Lung (tissue), 17 donors: ENCODE measurements at places on chromosomes 1 and 21. TPM values are rescaled to one million over a fixed set of nuclear protein-coding genes. Genes with fewer than 3 reads are reported as not detected.
A peak's percentile ranks its signal among the peaks of the same experiment; 100 is the strongest.

SPATA6 gene
- polyA plus RNA-seq: 4.1 TPM

RNU1-1 gene
- polyA plus RNA-seq: not detected

OR2T29 gene
- not detected for polyA plus RNA-seq

OR2L13 gene
- polyA plus RNA-seq: not detected

CR2 gene
- polyA plus RNA-seq: 0.62 TPM

C1orf141 gene
- 0.49 TPM for polyA plus RNA-seq

PRELP gene
- 26.0 TPM for polyA plus RNA-seq

LHX8 gene
- not detected for polyA plus RNA-seq

VPS72 gene
- 28.6 TPM for polyA plus RNA-seq

PGLYRP4 gene
- polyA plus RNA-seq: 1.0 TPM

ETNK2 gene
- polyA plus RNA-seq: 2.8 TPM

DNA sequence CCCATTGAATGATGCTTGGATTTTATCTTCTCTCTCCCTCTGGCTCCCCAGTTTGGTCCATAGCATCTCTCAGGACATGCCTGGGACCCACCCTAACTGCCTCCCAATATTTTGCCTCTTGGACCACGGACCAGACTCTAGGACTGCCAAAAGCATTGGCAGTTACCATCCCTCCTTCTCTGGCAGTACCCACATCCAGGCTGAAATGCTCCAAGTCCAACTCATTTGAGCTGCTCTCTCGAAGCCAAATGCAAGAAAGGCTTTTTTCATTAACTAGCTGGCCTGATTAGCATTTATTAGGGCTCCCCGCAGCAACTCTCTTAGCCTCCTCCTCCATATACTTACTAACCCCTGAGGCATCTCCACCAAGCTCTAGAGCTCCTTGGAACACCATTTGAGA, 140.0 kb upstream of the GRIK3 start:
- no peak for DNase-seq

DNA sequence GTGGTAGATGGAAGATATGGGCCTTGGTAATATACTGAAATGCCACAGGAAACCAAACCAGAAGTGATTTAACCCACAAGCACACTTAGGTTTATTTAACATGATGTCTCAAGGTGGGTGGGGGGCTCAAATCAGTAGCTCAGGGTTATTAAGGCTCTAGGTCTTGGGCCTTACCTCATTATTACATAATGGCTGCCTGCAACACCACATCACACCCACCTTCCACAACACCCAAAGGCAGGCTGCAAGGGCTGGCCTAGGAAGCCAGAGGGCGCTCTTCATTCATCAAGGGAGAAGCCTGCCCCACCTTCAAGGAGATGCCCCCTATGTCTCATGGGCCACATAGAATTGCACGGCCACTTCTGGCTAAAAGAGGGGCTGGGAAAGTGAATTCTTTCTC, 6.0 kb downstream of the TFF1 start:
- DNase-seq: no peak

DNA sequence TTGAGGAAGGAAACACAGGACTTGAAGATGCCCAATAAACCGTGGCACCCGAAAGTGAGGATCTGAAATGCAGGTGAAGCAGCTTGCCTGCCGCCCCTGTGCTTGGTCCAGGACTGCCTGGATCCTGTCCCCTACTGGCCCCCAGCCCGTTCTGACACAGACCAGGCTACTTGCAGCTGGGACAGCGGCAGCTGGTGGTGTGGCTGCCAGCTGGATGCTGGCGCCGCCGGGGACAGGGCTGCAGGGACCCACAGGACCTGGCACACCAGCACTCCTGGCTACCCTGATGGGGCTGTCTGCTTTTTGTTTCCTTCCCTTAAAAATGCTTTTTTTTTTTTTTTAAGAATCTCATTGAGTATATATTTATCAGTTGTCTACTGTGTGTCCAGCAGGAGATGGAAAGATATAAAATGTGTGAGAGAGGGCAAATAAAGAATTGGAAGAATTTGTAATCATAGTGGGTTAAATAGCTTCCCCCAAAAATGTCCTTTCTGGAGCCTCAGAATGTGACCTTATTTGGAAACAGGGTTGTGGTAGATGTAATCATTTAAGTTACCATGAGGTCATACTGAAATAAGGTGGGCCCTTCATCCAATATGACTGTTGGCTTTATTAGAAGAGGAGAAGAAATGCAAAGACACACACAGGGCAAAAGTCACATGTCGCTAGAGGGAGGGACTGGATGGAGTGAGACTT, 165.6 kb downstream of the DSCAM start:
- DNase-seq: no peak

GRCh38 chr1:173714441-173714758, 381 bp upstream of the KLHL20 start:
- no peak for DNase-seq

DNA sequence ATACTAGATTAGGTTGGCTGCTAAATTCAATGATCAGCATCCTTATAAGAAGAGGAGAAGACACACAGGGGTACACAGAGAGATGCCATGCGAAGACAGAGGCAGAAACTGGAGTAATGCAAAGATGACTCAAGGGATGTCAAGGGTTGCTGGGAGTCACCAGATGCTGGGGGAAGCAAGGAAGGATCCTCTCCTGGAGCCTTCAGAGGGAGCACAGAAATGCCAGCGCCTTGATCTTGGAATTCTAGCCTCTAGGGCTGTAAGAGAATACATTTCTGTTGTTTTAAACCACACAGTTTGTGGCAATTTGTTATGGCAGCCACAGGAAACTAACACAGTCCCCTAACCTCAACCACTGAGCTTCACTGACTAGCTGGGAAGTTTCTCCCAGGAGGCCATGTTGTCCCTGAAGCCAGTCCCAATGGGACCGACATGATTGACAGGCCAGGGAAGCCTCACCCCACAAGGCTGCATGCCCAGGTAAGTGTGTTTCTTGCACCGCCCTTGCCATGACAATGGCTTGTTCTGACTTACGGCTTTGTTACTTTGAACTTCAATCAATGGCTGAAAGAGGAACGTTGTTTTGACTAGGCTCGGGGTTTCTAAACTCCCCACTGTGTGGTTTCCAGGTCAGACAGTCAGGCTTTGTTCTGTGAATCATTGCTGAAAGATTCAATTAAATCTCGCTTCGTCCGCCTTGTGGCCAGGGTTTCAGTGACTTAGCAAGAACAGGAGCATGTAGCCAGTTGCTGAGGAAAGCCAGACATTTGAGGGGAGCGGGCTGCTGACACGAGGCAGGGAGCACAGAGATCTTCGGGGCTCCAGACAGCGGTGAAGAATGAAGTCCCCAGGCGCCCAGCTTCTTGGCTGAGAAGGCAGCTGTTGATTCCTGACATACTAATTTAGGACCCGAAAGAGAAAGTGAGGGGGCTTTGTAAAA, 62.3 kb downstream of the RUNX1 start:
- no peak for DNase-seq

- DNase-seq: no peak
Observed at GRCh38 chr1:29365906-29366670, 129.8 kb downstream of the PTPRU start.

GRCh38 chr21:44375281-44375651, 21.8 kb downstream of the TRPM2 start:
- peak; percentile 4 for DNase-seq

- DNase-seq: no peak
Observed at GRCh38 chr1:15205586-15206346, 41.3 kb upstream of the FHAD1 start.

- no peak for DNase-seq
Observed at GRCh38 chr1:12567288-12567819, 50.7 kb downstream of the DHRS3 start.

GRCh38 chr21:41345356-41345755, 16.5 kb upstream of the MX2 start:
- DNase-seq: no peak

DNA sequence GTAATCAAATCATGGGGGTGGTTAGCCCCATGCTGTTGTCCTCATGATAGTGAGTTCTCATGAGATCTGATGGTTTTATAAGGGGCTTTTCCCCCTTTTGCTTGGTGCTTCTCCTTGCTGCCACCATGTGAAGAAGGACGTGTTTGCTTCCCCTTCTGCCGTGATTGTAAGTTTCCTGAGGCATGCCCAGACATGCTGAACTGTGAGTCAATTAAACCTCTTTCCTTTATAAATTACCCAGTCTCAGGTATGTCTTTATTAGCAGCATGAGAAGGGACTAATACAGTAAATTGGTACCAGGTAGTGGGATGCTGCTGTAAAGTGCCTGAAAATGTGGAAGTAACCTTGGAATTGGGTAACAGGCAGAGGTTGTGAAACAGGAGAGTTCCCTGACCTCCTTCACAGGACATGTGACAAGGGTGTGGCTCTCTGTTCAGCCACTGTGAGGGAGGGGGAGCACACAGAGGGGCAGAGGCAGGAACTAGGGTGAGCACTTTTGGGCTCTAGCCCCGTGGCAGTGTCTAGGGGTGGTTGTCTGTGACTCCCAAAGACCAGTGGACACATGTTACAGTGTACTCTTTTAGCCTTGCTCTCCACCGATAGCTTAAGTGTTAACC, 105.3 kb downstream of the BACH1 start:
- no peak for DNase-seq

- no peak for DNase-seq
Observed at GRCh38 chr1:81330111-81330510, 470.6 kb upstream of the ADGRL2 start.

DNA sequence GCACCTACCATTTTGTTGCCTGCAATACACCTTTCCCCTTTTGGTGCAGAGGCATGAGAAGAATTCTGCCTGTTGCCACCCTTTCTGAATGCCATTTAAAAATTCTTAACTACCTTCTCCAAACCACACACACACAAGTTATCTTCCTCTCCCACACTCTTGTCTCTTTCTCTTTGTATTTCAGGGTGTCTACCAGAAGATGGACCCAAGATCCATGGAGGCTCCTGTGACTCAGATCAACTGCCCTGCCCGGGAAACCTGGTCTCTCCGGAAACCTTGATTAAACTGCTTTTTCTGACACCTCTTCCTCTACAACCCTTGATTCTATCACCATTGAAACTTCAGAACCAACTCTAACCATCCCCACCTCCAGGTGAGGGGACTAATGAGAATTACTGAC, 2.4 kb upstream of the TARS2 start:
- DNase-seq: no peak

- DNase-seq: no peak
Observed at GRCh38 chr1:178682429-178682828, 42.6 kb upstream of the RALGPS2 start.

DNA sequence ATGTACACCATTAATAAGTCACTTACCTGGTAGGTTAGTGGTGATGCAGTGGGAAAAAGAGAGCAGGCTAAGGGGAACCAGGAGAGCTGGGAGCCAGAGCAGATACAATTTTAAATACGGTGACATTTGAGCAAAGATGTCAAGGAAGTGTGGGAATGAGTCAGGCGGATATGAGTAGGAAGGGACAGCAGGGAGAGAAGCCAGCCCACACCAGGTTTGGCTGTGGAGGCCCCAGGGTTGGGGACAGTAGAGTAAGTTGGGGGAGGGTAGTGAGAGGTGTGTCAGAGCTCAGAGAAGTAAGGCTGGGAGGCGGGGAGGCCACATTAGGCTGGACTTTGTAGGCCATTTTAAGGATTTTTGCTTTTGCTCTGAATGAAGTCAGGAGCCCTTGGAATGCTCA, 482.0 kb downstream of the DISC1 start:
- no peak for DNase-seq

DNA sequence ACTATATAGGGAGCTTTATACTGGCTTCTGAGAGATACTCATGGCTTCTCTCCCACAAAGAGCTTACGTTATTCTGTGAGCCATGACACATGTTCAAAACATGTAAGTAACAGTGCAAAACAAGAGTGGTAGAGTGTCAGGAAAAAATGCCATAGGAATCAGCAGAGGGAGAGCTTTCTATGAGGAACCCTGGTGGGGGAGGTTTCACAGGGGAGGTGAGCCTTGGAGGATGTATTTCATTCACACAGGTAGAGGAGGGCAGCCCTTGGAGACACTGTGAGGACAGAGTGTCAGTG, 72.7 kb upstream of the LYST start:
- no peak for DNase-seq

DNA sequence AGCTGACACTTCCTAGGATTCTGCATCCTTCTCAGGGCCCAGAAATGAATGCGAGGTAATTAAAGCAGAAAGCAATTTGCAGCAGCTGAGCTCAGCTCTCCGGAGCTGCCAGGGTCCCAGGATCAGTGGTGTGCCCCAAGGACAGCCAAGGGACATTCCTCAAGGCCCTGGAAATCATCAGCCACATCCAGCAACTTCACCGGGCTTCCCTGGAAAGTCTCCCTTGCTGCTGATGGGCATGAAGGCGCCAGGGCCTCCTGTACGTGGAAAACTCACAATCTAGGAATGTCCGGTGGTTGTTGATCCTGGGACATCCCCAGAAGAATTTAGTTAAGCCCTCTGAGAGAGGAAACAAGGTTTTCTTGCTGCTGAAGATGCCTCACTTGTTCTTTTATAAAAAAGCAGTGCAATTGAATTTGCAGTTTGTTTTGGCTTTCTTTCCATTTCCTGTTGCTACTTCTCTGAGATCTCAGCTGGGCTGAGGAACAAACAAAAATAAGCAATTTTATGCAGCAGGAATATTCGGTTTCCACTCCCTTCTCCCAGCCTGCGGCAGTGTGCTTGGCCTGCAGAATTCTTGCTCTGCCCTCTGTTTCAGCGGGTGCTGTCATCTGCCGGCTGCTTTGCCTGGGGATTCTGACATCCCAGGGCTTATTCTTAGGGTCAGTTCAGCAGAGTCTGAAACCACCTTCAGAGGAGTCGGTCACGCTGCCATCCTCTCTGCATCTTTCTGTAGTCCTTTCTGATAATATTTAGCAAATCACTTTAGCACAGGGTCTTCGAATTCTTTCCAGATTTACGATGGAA, 85.9 kb downstream of the TCP10L start:
- no peak for DNase-seq

- DNase-seq: no peak
Observed at GRCh38 chr1:81452693-81453366, 347.9 kb upstream of the ADGRL2 start.

DNA sequence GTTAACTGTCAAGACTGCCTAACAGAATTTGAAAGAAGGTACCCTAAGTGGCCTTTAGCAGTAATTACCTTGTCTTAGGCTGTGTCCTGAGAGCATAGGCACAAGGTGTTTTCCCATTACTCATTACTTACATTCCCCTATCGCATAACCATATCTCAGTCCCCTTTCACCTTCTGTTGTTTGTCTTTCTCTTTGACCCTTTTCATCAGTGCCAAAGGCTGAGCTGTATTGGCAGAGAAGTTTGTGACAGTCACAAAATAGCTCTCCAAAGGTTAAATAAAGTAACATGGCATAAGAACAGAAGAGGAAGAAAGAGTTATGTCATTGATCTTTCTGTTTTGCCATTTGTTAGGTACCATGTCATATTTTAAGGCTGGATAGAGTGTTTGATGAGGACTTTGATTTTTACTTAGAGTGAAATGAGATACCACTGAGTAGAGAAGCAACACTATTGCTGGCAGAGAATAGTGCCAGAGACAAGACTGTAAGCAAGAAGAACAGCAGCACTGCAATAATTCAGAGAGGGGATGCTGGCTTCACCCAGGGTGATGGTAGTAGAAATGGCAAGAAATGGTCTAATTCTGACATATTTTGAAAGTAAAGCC, 497.8 kb downstream of the TTLL7 start:
- no peak for DNase-seq
